SK-N-MC (cell line): ENCODE measurements at places on chromosomes 4 and X.

- DNase-seq, result no peak
These were observed 216.8 kb upstream of the PSAPL1 start for GRCh38 chr4:7651461-7651921.

DNA sequence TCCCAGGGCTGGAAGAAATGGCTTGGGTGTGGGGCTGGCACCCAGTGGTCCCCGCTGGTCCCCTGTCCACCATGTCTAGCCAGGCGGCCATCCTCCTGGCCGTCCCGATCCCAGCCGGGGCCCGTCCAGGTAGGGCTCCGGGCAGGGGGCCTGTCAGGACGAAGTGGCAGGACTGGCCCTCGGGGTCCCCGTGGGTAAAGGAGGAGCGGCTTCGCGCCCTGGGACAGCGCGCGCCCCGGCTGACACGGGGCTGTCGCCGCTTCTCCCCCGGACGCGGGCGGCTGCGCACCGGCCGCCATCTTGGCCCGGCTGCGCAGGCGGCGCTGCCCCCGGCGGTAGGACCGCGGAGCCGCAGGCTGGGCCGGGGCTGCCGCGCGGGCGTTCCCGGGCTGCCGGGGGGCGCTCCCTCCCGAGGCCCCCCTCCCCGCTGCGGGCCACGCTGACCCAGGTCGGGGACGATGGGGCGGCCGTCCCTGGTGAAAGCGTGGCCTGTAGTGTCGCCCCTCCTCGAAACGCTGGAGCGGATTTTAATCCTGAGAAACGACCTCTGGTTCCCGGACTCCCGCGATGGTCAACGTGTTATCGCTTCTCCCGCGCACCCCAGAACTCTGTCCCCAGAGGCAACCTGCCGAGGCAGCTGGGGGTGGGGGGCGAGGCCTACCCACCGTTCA is 60.4 kb upstream of the BCOR start:
- DNase-seq, result no peak

DNA sequence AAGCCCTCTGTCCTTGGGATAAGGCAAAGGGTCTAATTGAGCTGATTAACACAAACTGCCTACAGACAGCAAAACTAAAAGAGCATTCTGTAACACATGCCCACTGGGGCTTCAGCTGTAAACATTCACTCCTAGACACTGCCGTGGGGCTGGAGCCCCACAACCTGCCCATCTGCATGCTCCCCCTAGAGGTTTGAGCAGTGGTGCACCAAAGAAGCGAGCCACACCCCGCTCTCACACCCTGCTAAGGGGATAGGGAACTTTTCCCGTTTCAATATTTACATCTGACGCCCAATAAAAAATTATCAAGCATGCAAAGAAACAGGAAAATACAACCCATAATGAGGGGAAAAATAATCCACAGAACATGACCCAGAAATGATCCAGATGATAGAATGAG is 46.9 kb upstream of the HSD17B10 start:
- DNase-seq, result no peak

- no peak for DNase-seq
These were observed 26.2 kb downstream of the ZNF330 start for GRCh38 chr4:141246683-141247429.

DNA sequence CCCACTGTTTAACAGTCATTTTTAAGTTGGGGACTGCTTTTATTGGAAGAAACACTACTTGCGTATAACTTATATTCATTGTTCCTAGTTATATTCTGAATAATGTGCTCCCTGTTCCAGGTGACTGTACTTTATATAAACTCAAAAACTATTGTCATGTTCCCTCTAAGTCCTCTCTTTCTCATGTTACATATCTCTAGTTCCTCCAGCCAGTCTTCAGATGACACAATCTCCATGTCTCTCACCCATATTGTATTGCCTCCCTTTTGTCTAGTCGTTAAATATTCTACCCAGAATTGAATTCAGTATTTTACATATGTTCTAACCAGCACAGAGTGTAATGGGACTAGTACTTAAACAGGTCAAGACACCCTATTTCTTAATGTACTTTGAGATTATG is 5.3 kb downstream of the VAMP7 start:
- DNase-seq, result no peak

- no peak for DNase-seq
These were observed 238.1 kb downstream of the PALLD start for GRCh38 chr4:168734703-168735678.

- DNase-seq, result no peak
These were observed 69.8 kb upstream of the SLIT2 start for GRCh38 chr4:20181926-20182325.

DNA sequence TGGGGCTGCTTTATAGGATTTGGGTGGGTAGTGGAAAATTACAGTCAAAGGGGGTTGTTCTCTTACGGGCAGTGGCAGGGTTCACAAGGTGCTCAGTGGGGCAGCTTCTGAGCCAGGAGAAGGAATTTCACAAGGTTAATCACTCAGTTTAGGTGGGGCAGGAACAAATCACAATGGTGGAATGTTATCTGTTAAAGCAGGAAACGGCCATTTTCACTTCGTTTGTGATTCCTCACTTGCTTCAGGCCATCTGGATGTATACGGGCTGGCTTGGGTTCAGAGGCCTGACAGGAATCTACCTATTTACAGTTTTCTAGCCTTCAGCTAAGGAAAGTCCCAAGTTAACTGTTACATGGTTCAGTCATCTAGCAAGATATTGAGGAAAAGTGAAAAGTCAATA is 1003.5 kb downstream of the STPG2 start:
- no peak for DNase-seq

- no peak for DNase-seq
These were observed 24.4 kb upstream of the LHFPL1 start for GRCh38 chrX:112704187-112704586.

DNA sequence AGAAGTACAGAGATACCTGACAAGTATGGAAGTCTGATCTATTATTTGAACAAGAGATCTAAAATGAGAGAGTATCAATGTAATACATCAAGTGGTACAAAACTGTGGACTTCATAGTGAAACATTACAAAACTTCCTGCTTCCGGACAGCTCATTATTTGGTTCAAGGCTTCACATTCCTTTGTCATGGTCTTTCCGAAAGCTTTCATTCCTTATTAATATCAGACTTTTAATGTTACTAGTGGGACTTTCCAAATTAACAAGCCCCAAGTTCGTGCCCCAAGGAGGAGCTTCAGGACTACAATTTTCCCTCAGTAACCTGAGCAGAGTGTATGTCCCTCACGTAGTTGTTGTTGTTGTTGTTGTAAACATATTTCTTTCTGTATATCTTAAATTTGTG is 1.2 kb downstream of the CHIC2 start:
- DNase-seq, result no peak

GRCh38 chr4:78179196-78179595 is 122.1 kb downstream of the FRAS1 start:
- no peak for DNase-seq

DNA sequence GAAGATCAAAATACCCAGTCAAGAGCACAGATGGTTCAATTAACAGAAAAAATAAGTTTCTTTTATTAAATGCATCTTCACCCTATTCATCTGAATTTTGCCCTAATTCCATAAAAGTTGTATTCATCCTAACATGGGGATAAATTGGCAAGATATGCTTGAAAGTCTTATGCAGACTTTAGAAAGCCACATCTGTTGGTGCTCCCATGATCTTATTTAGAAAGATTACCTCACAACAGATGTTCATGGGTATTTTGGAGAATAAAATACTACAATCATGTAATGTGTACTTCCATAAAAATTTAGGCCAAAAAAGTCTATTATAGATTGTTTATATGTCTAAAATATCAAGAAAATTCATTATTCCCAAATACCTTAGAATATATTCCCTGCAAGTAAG is 510.3 kb downstream of the TECRL start:
- no peak for DNase-seq

GRCh38 chr4:127012549-127012948 is 620.2 kb upstream of the INTU start:
- no peak for DNase-seq

- DNase-seq, result no peak
These were observed 5.7 kb downstream of the SH3BP2 start for GRCh38 chr4:2798399-2799223.

- DNase-seq, result no peak
These were observed 128.5 kb upstream of the VEGFC start for GRCh38 chr4:176921256-176921655.

DNA sequence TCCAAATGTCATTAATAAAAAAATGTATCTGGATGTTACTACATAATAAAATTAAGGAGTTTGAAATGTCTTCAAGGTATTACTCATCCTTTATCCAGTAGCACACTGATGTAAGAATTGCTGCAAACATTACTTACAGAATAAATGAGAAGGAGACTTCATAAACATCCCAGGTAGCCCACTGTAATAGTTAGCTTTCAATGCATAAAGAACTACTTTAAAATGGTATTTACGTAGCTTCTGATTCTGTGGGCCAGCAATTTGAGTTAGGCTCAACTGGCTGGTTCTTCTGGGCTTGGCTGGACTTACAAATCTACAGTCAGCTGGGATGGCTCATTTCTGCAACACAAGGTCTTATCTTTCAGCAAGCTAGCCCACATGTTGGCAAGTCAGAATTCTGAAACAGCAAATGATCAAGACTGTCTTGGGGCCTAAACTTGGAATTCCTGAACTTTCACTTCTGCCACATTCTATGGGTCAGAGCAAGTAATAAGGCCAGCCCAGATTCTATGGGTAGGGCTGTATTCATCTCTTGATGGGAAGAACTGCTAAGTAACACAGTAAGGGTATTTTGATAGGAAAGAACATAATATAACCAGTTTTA is 522.5 kb downstream of the IQCM start:
- no peak for DNase-seq

DNA sequence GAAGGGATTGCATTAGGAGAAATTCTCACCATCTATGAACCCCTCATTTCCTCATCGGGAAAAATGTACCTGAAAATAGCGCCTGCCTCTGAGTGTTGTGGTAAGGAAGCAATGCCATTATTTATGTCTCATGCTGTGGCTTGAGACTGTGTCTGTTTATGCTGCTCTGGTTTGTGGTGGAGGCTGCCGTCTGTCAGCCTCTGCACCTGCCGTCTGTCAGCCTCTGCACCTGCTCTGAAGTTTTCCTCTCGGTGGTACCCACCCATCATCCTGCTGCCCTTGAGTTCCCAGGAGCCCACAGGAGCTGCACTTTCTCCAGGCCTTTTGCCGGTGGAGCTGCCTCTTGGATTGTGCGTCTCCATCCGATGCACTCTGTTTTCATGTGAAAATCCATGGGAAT is 68.5 kb upstream of the PPP2R3B start:
- no peak for DNase-seq

GRCh38 chrX:118990512-118991227 is 16.3 kb downstream of the LONRF3 start:
- no peak for DNase-seq

- no peak for DNase-seq
These were observed 255 bp upstream of the CNOT6L start for GRCh38 chr4:77819404-77819842.

GRCh38 chrX:311156-312129 is 7.2 kb downstream of the GTPBP6 start:
- DNase-seq, result no peak

GRCh38 chr4:1779588-1780382 is 13.3 kb upstream of the FGFR3 start:
- DNase-seq, result no peak

- no peak for DNase-seq
These were observed 4.6 kb downstream of the MAGIX start for GRCh38 chrX:49166914-49167739.

- DNase-seq, result no peak
These were observed 73.1 kb downstream of the QRFPR start for GRCh38 chr4:121307445-121308327.

- no peak for DNase-seq
These were observed 601.1 kb downstream of the ANKRD50 start for GRCh38 chr4:124111411-124111810.

DNA sequence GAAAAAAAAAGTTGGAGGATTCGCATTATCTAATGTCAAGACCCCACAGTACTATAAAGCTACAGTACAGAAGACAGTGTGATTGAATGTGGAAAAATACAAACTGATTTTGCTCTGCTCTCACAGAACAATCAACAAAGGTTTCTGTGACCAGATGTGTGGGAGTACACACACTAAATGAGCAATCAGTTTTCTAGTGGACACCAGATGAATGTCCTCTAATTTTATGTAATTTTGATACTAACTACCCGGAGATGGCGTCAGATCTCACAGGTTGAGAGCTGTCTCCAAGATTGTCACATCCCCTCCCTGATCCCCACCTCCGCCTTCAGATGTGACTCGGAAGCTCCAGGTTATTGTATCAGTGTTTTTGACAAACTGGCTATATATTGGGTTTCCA is 81.9 kb upstream of the HUWE1 start:
- DNase-seq, result no peak

GRCh38 chr4:167218022-167218608 is 16.2 kb downstream of the SPOCK3 start:
- DNase-seq, result no peak

DNA sequence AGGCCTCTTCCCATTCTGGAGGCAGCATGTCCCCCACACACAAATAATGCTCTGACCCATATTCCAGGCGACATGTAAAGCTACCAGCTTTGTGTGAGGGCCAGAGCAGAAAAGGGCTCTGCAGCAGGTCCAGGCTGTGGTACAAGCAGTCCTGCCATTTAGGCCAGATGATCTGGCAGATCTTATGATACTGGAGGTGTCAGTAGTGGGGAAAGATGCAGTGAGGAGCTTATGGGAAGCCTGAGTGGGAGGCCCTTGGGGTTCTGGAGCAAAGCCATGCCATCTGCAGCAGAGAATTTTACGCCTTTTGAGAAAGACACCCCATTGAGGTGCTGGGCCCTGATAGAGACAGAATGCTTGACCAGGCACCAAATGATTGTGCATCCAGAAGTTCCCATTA is 7.7 kb downstream of the SYN1 start:
- no peak for DNase-seq

- no peak for DNase-seq
These were observed 24.2 kb upstream of the MXRA5 start for GRCh38 chrX:3370656-3371055.

DNA sequence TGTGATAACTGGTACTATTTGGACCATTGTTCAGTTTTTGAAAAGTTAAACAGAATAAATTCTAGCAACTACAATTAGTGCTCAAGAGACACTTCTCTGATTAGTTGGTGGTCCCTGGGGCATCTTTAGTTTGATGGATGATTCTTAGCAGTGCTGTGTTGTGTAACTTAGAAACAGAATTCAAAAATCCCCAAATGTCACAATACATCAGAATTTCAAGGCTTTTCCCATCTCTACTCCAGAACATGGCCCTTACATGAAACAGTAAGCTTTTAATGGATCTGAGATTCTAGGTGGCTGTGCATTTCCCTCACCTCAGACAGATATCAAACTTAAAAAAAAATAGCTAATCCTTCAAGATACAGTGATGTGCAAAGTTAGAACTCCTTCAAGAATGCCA is 104.4 kb upstream of the CXCL13 start:
- no peak for DNase-seq

- no peak for DNase-seq
These were observed 13.5 kb upstream of the SPP1 start for GRCh38 chr4:87961993-87962392.

DNA sequence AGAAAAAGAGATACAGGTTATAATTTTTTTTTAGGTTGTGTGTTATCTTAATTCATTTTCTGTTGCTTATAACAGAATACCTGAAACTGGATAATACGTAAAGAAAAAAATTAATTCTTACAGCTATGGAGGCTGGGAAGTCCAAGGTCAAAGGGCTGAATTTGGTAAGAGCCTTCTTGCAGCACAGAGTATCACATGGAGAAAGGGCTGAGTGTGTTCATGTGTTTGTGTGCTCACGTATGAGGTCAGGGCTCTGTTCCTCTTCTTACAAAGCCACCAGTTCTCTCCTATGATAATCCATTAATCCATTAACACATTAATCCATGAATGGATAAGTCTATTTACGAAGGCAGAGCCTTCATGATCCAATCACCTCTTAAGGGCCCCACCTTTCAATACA is 8.6 kb upstream of the RAB28 start:
- DNase-seq, result no peak
